ENCODE measurements at places on chromosomes 5 and 9.

- no peak for DNase-seq
These were observed 30.7 kb downstream of the PAEP start for GRCh38 chr9:135592331-135592590.

GRCh38 chr9:120443489-120443888 is 136.5 kb downstream of the CDK5RAP2 start:
- DNase-seq = no peak

DNA sequence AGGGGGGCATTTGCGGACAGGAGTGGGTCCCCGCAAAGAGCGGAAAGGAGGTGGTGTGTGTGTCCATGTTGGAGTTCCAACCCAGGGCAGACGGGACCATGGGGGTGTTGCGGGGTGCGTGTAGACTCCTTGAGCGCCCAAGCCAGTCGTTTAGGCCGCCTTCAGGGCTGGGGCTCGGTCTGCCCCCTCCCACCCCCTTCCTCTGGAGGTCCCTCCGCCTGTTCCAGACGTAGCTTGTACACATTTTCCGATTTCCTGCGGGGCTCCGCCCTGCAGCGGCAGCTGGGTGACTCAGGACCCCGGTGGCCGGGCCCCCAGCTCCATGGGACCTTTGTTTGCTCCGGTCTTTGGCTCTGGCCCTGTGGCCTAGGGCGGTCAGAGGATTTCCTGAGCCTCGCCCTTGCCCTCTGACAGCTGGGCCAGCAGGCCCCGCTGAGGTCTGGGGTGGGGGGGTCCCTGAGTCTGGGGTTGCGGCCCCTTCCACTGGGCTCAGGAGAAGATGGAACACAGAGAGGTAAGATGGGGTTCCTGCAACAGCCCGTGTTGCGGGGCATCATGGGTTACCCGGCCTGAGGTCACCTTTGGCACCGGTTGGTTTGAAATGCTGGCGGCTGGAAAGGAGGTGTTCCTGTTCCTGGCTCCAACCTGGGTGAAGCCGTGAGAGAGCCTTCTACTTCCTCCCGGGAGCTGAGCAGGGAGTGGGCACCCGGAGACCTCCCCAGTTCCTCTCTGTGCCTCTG is 1.5 kb downstream of the PKN3 start:
- DNase-seq = no peak

GRCh38 chr9:24545847-24546522 is at the start of gene IZUMO3:
Gene IZUMO3 (minus strand): TSS chr9:24545897. CDS start chr9:24545649, 248 bp downstream.
- no peak for DNase-seq

GRCh38 chr9:103707181-103707580 is 386.9 kb upstream of the SMC2 start:
- DNase-seq = no peak

DNA sequence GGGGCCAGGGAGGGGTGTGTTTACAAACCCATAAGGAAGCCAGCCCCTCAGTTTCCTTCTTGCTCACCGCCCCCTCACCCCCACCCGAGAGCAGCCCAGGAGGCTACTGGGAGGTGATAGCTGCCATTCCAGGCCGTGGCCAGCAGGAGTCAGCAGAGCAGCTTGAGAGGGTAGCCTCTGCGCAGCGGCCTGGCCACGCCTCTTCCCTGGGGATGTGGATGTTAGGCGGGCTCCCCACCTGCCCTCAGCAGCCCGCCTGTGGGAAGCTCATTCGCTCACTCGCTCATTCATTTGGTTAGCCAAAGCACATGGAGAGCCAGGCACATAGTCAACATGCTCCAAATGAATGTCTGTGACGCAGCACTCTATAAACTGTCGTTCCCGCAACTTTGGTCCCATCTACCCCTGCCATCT is 6.1 kb upstream of the DPM2 start:
- DNase-seq = peak; percentile 66

Measured in stimulated activated CD4-positive, alpha-beta T cell treated with anti-CD3 and anti-CD28 coated beads, Interleukin-1b, Interleukin-23, amount 100 ng/mL, for 24 hours (primary cell).